ENCODE measurements at places on chromosomes 5 and 9.

- no peak for DNase-seq
These were observed 101.1 kb upstream of the COL5A1 start for GRCh38 chr9:134540276-134541096.

DNA sequence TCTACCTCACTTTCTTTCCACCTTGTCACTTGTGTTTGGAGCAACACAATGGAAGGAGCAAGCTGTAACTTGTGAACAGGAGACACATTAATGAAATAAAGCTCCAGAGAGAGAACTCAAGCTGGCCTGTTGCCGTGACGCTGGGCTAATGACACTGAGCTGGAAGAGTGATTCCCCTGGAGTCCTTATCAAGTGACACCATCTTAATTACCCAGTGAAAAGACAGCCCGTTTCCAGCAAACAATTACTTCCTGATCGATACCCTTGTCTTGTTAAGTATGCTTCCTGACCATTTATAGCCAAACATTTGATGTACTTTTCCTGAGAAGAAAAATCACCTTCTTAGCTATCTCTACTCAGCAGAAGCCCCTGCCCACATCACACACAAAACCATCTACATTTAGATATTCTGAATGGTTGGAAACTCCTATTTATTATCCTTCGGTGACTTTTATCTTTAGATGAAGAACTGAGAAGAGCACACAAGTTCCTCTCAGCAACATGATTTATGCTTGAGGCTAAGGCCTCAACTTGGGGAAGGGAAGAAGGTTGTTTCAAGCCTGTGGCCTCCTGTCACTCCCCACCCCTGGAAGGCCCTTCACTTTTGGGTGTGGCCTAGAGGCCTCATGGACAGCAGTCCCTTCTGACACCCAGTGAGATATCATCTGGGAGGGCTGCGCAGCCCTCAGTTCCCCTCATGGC lies 34.1 kb downstream of the CRHBP start:
- DNase-seq, result no peak

DNA sequence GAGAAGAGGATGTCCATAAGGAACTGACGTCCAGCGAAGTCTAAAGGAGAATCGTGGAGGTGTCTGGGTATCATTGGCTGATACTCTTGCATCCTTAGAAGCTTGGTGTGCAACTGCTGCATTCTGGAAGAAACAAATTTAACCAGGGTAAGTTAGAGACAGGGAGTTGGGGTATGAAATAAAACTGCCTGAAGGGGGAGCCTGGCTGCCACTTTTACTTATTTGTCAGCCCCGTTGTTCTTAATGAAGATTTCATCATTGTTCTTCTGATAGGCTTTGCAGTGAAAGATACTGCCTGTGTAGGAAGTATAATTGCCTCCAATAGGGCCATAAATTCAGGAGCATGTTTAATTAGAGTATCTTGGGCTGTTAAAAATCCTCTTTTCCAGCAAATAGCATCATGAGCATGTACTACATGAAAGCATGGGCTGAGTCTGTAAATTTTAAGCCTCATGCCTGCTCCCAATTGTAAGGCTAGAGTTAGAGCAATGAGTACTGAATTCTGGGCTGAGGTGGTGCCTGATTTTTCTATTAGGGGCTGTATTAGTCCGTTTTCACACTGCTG lies 1264.5 kb upstream of the ACO1 start:
- peak; percentile 27 for DNase-seq

GRCh38 chr5:180495292-180495691 lies 1.1 kb downstream of the CNOT6 start:
- DNase-seq, result no peak

GRCh38 chr5:163504079-163504931 lies 1.1 kb upstream of the MAT2B start:
- peak; percentile 64 for DNase-seq

Measured in fibroblast of skin of right biceps (primary cell).